Chondrocyte (in vitro differentiated cells): ENCODE measurements at places on chromosomes 3 and 15.

- no peak for DNase-seq
Observed at GRCh38 chr3:72036899-72037298, 252.0 kb upstream of the PROK2 start.

- DNase-seq, result no peak
Observed at GRCh38 chr3:155991212-155991611, 120.8 kb downstream of the GMPS start.

- DNase-seq, result no peak
Observed at GRCh38 chr3:170007031-170007663, 30.6 kb upstream of the GPR160 start.

DNA sequence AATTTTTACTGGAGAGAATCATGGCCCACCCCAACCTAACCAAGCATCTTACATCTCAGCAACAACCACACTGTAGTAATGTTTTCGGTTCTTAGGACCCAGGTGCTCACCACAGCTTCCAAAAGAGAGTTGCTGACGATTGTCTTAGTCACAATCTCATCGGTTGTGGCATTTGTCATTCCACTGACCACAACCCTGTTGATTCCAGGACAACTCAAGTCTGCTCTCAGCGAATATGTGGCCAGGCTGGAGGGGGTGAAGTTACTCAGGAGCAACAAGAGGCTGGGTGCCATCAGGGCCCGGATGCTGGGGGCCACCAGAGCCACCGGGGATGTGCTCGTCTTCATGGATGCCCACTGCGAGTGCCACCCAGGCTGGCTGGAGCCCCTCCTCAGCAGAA lies 25.9 kb downstream of the GALNT15 start:
- DNase-seq, result no peak

DNA sequence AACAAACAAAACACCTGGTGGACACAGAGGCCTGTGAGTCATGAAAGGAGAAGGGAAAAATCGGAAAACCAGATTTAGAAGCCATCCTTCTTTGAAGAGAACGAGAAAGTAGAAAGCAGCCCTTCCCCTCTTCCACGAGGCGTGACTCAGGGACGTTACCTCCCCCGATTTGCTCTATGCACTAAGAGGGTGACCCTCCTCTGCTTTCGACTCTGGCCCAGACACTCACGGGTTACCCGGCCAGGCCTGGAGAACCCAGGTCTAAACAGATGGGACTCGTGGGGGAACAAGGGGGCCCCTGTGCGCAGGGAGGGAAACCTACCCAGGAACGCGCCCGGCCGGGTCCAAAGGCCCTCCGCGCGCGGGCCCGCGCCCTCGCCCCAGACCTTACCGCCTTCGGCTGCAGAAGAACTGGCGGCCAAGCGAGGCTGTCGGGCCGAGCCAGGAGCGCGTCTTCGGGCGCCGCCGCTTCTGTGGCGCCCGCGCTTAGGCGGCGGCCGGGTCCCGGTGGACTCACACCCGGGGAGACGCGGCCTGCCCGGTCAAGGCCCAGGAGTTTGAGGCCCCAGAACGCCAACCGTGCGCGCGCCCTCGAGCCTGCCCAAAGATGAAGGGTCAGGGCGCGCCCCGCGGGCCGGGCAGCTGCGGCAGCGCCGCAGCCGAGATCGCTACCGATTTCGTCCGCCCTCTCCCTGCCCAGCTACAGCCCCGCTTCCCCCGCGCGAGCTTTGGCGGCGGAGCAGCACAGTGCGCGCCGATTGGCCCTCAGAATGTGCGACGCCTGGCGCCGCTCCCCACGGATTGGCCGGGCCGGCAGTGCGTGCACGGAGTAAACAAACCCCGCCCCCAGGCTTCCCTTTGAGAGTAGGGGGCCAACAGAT lies at the start of gene TFDP2:
TSS of gene TFDP2 (minus strand) at position 753 of the 881 bp plus-strand sequence. CDS start 47,795 bp downstream, outside the sequence.
- peak; percentile 96 for DNase-seq

DNA sequence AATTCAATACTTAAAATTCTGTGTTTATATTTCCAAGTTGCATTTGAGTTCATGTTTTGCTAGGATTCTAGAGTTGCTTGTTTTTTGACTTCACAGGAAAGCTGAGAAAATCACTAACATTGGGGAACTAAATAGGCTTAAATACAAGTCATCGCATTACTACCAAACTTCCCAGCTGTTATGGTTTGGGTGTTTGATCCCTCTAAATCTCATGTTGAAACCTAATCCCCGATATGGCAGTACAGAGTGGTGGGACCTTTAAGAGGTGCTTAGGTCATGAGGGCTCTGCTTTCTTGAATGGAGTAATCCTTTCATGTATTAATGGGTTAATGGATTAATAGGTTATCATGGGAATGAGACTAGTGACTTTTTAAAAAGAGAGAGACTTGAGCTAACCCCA lies 77.2 kb upstream of the ARPP21 start:
- DNase-seq, result no peak

DNA sequence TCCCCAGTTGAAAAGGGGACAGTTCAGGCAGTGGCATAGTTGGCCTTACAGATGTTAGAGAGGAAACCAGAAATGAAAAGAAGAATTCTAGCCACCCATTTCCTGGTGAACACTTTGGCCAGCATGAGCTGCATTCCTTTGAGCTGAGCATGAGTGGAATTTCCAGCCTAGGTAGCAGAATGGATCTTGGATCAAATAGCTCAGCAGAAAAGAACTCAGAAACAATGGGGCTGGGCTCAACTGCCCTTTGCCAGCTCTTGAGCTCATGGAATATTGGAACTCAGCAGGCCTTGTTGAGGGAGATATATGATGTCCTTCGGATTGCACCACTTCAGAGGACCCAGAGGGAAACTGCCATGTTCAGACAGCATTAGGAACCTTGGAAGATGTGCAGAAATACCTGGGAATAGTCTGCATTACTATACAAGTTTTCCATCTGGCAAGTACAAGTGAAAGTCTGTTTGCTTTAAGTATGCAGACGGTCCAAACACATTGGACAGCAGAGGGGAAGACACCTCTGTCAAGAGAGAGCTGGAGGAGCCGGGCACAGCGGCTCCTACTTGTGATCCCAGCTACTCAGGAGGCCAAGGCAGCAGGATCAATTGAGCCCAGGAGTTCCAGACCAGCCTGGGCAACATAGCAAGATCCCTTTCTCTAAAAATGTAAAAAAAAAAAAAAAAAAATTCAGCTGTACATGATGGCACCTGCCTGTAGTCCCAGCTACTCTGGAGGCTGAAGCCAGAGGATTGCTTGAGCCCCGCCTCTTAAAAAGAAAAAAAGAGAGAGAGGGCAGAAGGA lies 3.1 kb upstream of the CDV3 start:
- DNase-seq, result no peak

DNA sequence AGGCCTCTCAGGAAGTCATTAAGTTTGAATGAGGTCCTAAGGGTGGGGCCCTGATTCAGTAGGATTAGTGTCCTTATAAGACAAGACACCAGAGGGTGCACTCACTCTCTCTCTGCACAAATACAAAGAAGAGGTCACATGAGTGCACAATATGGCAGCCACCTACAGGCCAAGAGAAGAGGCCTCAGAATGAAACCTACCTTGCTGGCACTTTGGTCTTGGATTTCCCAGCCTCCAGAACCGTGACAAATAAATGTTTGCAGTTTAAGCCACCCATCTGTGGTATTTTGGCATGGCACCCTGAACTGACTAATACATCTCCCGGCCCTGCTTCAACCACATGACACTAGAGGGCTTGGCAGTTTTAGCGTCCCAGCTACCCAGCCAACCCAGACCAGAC lies 73.9 kb upstream of the CHRNB4 start:
- no peak for DNase-seq

DNA sequence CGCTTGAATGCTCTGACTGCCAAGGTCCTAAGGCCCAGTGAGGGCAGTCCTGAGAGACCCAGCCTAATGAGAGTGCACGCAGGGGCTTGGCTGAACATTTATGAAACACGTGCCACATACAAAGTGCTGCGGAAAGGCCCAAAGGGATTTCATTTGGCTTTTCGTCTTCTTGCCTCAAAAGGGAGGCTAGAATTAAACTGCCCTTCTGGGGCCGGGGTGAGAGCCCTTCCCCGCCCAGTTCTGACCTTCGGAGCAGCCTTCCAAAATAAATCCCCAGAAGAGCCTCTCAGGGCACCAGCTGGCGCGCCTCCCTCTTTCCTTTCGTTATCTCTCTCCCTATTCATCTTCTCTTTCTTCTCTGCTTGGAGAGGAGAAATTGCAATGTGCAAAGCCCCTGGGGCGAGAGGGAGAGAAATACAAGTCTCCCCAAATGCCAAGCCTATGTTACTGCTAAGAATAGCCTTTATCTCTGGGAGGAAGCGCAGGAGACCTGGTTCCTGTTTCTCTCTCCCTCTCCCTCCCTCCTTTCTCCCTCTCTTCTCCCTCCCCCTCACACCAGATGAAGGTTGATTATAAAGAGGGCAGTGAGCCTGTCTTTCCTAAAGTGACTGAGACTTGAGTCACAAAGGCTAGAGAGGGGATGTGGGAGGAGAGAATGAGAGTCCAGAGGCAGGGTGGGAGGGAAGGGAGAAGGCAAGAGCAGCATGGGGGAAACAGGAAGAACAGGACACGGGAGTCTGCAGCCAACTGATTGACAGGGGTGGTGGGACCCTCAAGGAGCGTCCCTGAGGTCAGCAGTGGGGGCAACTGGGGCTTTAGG lies 36.7 kb upstream of the NDUFB4 start:
- no peak for DNase-seq

DNA sequence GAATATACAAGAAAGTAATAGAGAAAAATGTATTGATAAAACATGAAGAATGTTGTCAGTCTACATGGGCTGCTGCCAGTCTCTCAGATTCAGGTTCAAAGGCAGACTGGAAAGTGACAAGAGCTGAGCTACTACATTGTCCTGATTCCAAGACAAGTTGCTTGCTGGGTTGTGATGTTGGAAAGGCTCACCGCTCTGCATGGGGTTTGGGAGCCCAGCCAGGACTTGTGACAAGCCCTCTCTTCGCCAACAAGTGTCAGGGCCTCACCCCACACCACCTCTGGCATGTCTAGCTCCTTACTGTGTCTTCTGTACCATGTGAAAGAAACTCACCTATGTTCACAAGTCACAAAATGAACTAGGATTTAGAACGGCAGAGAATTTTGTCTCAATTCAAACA lies 43.0 kb upstream of the SH3GL3 start:
- no peak for DNase-seq

GRCh38 chr3:4458961-4459360 lies 8.1 kb downstream of the SUMF1 start:
- no peak for DNase-seq

- DNase-seq, result no peak
Observed at GRCh38 chr3:194579091-194579606, 54.1 kb downstream of the TMEM44 start.

- DNase-seq, result no peak
Observed at GRCh38 chr15:70475407-70475781, 288.0 kb downstream of the UACA start.

DNA sequence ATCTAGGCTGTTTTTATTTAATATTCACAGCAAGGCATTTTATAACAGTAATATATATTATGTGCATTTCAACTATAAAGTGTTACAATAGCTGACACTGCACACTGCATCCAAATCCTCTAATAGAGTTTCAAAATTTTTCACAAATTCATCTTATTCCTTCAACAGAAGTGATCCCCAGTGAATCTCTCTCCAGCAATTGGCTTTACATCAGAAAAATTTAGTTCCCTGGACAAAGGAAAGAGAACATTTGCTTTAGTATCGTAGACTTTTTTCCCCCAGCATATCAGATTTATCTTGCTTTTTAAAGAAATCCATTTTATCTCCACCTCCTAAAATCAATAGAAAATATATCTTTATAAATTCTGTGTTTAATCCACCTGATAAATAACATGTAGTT lies 868.6 kb downstream of the TBL1XR1 start:
- DNase-seq, result no peak

GRCh38 chr15:59862191-59863155 lies 141.6 kb upstream of the FOXB1 start:
- no peak for DNase-seq

DNA sequence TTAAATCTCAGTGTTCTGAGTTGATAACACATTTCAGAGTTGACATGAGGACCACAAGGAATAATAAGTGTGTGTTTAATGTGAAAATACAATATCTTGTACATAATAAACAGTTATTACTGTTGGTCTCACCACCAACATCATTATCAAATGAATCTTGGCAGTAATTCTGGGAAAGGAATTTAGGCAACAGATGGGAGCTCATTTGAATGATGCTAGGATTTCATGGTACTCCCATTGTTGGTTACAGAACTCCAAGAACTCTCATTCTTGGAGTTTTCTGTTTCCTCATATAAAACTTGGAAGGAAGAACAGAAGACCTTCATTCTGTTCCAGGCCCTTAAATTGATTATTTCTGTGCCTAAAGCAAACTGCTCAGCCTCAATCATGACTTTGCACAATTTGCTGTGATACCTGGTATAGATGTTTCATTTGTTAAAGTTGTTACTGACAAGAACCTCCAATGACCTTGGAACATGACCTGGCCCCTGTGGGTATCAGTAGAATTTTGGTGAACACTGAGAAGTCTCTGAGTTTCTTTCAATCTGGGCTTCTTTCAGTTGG lies 385.8 kb downstream of the LPP start:
- no peak for DNase-seq

DNA sequence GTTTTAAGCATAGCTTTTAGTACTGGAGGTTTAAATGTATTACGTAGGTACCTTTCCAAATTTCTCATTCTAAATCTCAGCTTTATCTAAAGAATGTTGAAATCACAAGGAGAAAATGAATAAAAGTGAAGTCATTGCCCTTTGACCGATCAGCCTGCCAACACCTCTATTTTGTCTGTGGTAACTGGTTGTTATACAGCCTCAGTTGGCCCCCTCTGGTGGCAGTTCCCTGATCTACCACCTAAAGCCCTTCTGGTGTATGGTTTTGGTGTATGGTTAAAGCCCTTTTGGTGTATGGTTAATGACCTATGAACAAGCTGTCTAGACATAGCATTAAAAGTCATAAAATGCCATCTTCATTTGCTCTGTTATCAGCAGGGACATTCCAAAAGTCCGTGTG lies 378.2 kb upstream of the AZI2 start:
- DNase-seq, result no peak

DNA sequence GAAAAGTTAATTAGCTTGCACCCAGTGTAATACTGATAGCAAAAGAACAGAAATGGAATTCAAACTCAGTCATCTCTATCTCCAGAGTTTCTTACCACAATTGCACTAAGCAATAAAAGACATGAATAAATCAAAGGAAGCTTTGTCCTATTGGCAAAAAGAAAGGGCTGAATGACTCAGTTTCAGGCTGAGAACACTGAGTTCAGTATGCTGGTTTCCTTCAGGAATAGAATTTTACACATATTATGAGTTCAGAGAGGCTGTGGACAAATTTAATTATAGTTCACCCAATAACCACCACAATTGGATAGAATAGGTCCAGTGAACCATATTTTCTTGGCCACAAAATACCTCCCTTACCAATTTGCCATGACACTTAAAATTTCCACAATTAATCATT lies 249.7 kb downstream of the KCNMB2 start:
- no peak for DNase-seq

- DNase-seq, result no peak
Observed at GRCh38 chr3:57164657-57165573, at the start of gene IL17RD. Gene IL17RD, minus strand, starts transcription at chr3:57165353. Its CDS starts 67 bp downstream, at chr3:57165286.

GRCh38 chr3:16060945-16061344 lies 113.5 kb upstream of the GALNT15 start:
- no peak for DNase-seq

GRCh38 chr3:23648996-23649395 lies 156.8 kb upstream of the UBE2E1 start:
- no peak for DNase-seq

GRCh38 chr3:15940641-15941040 lies 142.9 kb upstream of the ANKRD28 start:
- DNase-seq, result no peak
